Neural progenitor cell (in vitro differentiated cells): ENCODE measurements at places on chromosomes 6 and 20. TPM values are rescaled to one million over a fixed set of nuclear protein-coding genes. Genes with fewer than 3 reads are reported as not detected.
A peak's percentile ranks its signal among the peaks of the same experiment; 100 is the strongest.

DNA sequence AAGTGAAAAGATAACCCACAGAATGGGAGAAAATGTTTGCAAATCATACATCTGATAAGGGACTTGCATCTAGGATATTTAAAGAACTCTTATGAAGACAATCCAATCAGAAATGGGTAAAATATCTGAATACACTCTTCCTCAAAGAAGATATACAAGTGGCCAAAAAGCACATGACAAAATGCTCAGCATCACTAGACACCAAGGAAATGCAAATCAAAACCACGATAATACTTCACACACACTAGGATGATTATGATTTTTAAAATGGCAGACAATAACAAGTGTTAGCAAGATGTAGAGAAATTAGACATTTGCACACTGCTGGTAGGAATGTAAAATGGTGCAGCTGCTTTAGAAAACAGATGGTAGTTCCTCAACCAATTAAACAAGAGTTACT, 34.8 kb upstream of the SIRT5 start:
- H3K27me3 ChIP-seq: no peaks in the 10 kb centered on the region
- no peaks in the 10 kb centered on the region for H3K4me1 ChIP-seq
- no peak for DNase-seq

- H3K27ac ChIP-seq: no peak overlapping the region
- DNase-seq: no peak
- no peaks in the 10 kb centered on the region for H3K4me1 ChIP-seq
- no peak overlapping the region for H3K4me3 ChIP-seq
- H3K27me3 ChIP-seq: no peaks in the 10 kb centered on the region
These were observed 51.3 kb downstream of the CD109 start for GRCh38 chr6:73747289-73747688.

DNA sequence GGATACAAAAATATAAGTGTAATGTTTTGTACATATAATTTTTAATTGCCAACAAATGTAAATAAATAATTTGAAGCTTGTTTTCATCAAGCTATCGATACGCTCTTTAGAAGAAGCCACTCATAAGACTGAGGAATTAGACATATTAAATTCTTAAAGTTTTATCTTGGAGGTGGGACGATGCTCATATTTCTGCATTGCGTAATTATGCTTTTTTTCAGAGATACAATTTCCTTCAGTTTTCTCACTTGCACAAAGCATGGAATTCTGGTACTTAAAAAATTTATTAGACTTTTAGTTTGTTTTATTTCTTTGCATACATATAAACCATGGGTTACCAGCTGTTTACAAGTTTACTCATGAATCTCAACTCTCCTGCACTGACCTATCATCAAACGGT, 980.0 kb downstream of the EYS start:
- H3K27me3 ChIP-seq: no peaks in the 10 kb centered on the region
- no peak for DNase-seq
- no peaks in the 10 kb centered on the region for H3K4me1 ChIP-seq
- H3K4me3 ChIP-seq: no peak overlapping the region
- H3K36me3 ChIP-seq: no peaks in the 10 kb centered on the region

DNA sequence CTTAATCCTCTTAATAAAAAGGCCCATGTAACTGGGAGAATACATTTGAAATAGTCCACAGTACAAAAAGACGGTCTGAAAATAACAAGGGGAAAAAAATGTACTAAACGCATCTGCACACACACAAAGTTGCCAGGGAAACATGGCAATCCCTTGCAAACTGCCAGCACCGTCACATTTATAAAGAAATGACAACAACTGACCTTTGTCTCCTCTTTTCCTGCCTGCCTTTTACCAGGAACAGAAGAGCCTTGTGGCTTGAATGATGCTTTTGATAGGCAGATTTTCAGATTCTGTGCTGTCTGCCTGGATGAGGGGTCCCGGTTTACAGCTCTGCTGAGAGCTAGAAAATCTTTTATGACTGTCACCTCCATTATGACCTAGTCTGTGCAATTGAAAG, 308.6 kb upstream of the ZFP64 start:
- H3K4me3 ChIP-seq: no peak overlapping the region
- DNase-seq: peak; percentile 8

GSTA1 gene
- not detected in 2 replicates for total RNA-seq

GRCh38 chr20:61588411-61589385, 336.6 kb downstream of the CDH4 start:
- no peaks in the 10 kb centered on the region for H3K36me3 ChIP-seq
- no peak for DNase-seq
- no peak overlapping the region for H3K27ac ChIP-seq
- H3K4me1 ChIP-seq: peaks cover 3% of the 10 kb centered on the region
- H3K4me3 ChIP-seq: no peak overlapping the region

RSPH4A gene
- total RNA-seq: 0.59 and 0.69 TPM in 2 replicates

GRCh38 chr6:11536795-11537194, 754 bp upstream of the TMEM170B start:
- peaks cover 44% of the 10 kb centered on the region for H3K27me3 ChIP-seq
- H3K27ac ChIP-seq: no peak overlapping the region
- H3K4me1 ChIP-seq: peaks cover 12% of the 10 kb centered on the region
- peak; percentile 45 for DNase-seq

DNA sequence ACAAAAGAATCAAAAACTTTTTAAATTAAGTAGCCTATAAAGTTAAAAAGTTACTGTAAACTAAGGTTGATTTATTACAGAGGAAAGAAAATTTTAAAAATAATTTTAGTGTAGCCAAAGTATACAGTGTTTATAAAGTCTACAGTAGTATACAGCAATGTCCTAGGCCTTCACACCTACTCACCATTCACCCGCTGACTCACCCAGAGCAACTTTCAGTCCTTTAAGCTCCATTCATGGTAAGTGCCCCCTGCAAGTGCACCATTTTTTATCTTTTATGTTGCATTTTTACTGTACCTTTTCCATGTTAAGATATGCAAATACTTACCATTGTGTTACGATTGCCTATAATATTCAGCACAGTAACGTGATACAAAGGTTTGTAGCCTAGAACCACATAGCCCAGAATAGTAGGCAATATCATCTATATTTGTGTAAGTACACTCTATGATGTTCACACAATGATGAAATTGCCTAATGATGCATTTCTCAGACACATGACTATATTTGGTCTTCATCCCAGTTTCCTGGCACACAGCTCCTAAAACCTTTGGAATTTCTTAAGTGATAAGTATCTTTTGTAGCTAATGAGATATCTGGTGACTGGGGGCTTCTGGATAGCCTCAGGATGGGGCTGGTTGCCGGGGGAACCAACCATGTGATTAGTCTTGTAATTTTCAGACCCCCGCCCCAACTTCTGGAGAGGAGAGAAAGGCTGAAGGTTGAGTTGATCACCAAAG, 111.0 kb downstream of the MRPL14 start:
- peaks cover 2% of the 10 kb centered on the region for H3K4me1 ChIP-seq
- no peaks in the 10 kb centered on the region for H3K36me3 ChIP-seq
- H3K4me3 ChIP-seq: no peak overlapping the region
- no peak for DNase-seq
- no peak overlapping the region for H3K27ac ChIP-seq

DNA sequence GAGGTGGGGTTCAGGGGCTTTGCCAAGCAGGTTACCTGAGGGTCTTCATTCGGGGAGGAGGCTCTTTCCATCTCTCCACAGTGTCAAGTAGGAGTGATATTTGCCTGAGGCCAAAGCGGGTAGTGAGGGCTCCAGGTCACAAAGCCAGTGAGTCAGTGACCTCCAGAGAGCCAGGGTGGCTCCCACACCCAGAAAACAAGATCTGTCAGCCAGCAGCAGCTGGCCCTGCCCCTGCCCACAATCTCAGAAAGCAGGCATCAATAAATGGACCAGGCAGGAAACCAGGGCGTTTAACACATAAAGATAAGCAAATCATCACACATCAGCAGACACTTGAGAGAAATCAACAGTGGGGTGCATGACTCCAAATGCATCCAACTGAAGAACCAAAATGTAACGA, 250.8 kb downstream of the CDH26 start:
- no peaks in the 10 kb centered on the region for H3K36me3 ChIP-seq
- no peak overlapping the region for H3K27ac ChIP-seq
- H3K4me1 ChIP-seq: no peaks in the 10 kb centered on the region
- no peak overlapping the region for H3K4me3 ChIP-seq
- no peaks in the 10 kb centered on the region for H3K27me3 ChIP-seq
